ENCODE measurements at places on chromosomes 1 and 21. TPM values are rescaled to one million over a fixed set of nuclear protein-coding genes. Genes with fewer than 3 reads are reported as not detected.

Gene MYOG
- total RNA-seq: not detected

Gene RPS27
- 2,282 TPM for total RNA-seq

Gene XCL2
- not detected for total RNA-seq

Gene HRNR
- total RNA-seq: not detected

Gene CFHR5
- not detected for total RNA-seq

Gene EXO1
- total RNA-seq: 7.9 TPM

Gene KCTD3
- 19.8 TPM for total RNA-seq

Gene CFAP57
- total RNA-seq: 0.38 TPM

Gene CXADR
- 17.4 TPM for total RNA-seq

Gene TDRD5
- total RNA-seq: not detected

Gene NGF
- not detected for total RNA-seq

Gene CR1L
- total RNA-seq: not detected

Gene ZFP69B
- 1.3 TPM for total RNA-seq

Gene SIM2
- 9.9 TPM for total RNA-seq

Gene FCGR2B
- total RNA-seq: not detected

Gene OPRD1
- 0.03 TPM for total RNA-seq

Gene CLIC6
- total RNA-seq: not detected

Gene RPS8
- total RNA-seq: 1,606 TPM

Gene FCMR
- total RNA-seq: 3.2 TPM

Gene VASH2
- 0.55 TPM for total RNA-seq

Gene TMEM35B
- 11.7 TPM for total RNA-seq

Gene SLC45A1
- total RNA-seq: not detected

Gene MARK1
- not detected for total RNA-seq

Gene SPRR2A
- not detected for total RNA-seq

Gene MAP3K21
- 10.1 TPM for total RNA-seq

Gene KPRP
- total RNA-seq: not detected

Gene ESRRG
- total RNA-seq: 0.05 TPM

Gene DNAH14
- total RNA-seq: 2.2 TPM

Gene RAB25
- total RNA-seq: 163 TPM

Gene NAV1
- total RNA-seq: 0.99 TPM

Gene HPDL
- 113 TPM for total RNA-seq

Gene NHLH1
- total RNA-seq: not detected

Gene NPHS2
- not detected for total RNA-seq

Gene RAD54L
- 32.5 TPM for total RNA-seq

Gene DCDC2B
- not detected for total RNA-seq

Gene FALEC
- total RNA-seq: not detected

Gene AKIRIN1
- total RNA-seq: 79.6 TPM

Gene LCE1D
- total RNA-seq: not detected

Gene HSPA6
- total RNA-seq: 0.70 TPM

Gene SMCP
- total RNA-seq: not detected

Gene ALX3
- not detected for total RNA-seq

Gene EFCAB7
- 1.4 TPM for total RNA-seq

Data from HT-29 (cell line).